ENCODE measurements at places on chromosomes 1 and 21. TPM values are rescaled to one million over a fixed set of nuclear protein-coding genes. Genes with fewer than 3 reads are reported as not detected.

DNA sequence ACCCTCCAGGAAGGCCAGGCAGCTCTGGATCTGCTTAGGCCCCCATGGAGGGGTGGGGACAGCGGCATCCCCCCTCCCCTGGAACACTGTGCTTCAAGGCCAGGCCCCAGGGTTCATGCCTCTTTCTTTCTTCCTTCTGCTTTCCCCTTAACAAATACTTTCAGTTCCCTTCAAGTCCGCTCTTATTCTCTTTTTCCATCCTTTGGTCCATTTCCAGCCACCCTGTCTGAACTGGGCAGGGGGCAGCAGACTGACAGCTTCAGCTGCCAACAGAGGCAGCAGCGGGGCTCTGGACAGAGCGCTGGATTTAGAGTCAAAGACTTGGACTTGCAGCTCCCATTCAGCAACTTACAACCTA lies 1.1 kb upstream of the CD244 start:
- DNase-seq, result no peak
- H3K27me3 ChIP-seq, result no peaks in the 10 kb centered on the region
- no peaks in the 10 kb centered on the region for H3K4me1 ChIP-seq
- no peaks in the 10 kb centered on the region for H3K36me3 ChIP-seq
- no peak overlapping the region for H3K27ac ChIP-seq

- no peak overlapping the region for H3K27ac ChIP-seq
- H3K4me1 ChIP-seq, result peaks cover 13% of the 10 kb centered on the region
- no peak overlapping the region for H3K4me3 ChIP-seq
- no peaks in the 10 kb centered on the region for H3K36me3 ChIP-seq
These were observed 48.5 kb upstream of the ACOT11 start for GRCh38 chr1:54499360-54500106.

CNIH3 gene
- 2.6 TPM for total RNA-seq

NCAM2 gene
- total RNA-seq, result not detected

CD1E gene
- total RNA-seq, result not detected
